ENCODE measurements at places on chromosomes 1 and 21.

DNA sequence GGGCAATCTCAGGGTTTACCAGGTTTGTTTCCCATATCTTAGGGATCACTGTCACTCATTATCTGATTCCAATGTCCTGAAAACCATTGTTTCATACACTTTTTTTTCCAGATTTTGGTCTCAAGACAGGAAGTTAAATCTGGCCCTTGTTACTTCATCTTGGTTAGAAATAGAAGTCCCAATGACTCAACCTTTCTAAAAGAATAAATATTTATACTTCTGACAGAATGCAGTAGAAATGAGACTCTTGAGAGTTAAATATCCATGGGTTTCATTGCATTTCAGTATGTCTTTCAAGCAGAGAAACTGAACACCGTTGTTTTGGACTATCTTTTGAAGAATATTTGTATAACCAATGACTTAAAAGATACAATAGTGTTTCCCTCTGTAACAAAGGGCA, 19.8 kb upstream of the VCAM1 start:
- DNase-seq = no peak

DNA sequence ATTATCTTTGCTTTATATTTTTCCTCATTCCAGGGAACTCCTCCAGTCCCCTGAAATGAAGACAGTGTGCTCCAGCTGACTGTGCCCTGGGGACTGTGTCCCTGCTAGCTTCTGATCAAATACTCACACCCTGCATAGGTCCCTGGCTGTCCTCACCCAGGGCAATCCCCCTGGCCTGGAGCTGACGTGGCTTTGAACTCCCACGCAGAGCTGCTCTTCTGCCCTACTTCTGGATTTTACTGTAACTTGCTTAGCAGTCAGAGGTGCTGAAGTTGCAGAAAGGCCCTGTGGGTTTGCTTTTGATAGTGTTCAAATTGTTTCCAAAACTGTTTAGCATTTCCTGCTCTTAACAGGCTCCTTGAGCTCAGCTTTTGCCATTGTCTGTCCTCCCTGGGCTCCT, 186.5 kb downstream of the FASLG start:
- DNase-seq = no peak

DNA sequence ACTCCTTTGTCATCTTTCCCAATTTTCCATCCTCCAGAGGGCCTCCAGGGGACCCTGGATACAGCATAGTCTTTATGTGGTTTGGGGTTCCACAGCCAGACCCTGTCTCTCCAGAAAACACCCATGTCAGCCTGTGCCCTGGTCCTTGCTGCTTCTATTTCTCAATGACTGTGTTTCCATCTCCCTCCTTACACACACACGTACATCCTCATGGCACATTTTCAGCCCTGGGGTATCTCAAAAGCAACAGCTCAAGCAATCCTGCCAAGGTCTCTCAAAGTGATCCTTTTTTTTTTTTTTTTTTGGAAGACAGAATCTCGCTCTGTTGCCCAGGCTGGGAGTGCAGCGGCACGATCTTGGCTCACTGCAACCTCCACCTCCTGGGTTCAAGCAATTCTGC, 22.3 kb downstream of the QSOX1 start:
- DNase-seq = no peak

DNA sequence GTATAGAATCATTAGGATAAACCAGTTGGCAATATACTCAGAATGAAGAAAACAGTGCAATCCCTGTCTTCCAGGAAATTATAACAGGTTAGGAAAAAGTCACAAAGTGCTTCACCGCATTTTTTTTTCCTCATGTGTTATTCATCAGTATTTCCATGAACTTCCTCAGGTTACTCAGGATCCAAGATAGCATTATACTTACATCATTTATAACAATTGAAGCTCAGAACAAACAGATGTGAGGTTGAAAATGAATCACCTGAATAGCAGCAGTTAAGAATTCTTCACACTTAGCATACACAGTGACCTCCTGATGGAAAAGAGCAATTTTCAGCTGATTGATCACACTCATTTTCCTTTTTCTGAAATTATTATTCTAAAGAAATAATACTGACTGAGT, 1040.7 kb upstream of the B3GALT2 start:
- DNase-seq = no peak

DNA sequence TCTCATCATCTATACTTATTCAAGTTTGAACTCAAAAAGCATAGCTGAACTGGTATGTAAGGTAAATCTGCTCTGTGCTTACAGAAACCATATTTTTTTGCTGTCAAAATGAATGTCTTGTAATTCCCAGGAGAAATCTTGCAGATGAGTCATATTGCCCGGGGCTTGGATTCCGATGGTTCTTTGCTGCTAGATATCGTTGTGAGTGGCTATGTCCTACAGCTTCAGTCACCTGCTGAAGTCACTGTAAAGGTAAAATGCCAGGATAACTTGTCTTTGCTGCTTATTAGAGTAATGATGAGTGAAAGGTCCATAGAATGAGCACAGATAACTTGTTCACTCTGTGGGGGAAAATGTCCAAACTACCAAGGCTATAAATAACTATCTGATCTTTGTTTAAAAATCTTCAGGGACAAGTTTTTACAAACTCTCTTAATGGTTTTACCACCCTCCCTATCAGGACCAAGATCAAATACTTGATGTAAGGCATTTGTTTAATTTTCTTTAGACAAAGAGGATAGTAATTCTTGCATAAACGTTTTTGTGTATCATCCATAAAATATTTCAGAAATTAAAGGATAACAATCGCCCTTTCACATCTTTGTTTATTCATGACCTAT, 222.3 kb downstream of the TPR start:
- no peak for DNase-seq

- no peak for DNase-seq
Measured at GRCh38 chr1:16088351-16088911, 15.0 kb upstream of the FAM131C start.

- DNase-seq = no peak
Measured at GRCh38 chr1:231057410-231057809, 17.4 kb upstream of the FAM89A start.

DNA sequence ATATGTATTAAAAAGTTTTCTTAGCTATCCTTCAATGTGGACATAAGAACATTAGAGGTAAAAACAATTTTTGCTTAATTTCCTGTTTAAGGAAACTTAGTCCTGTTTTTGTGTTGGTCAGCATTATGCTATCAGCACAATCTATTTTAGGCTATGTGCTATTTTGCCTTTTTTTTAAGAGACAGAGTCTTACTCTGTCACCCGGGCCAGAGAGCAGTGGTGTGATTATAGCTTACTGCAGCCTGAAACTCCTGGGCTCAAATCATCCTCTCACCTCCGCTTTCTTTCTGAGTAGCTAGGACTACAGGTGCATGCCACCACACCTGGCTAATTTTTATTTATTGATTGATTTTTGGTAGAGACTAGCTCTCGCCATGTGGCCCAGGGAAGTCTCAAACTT, 199.1 kb upstream of the TMPRSS15 start:
- no peak for DNase-seq

GRCh38 chr1:172581273-172581672, 48.3 kb downstream of the SUCO start:
- DNase-seq = no peak

GRCh38 chr21:27371975-27372331, 405.1 kb upstream of the ADAMTS5 start:
- DNase-seq = no peak

DNA sequence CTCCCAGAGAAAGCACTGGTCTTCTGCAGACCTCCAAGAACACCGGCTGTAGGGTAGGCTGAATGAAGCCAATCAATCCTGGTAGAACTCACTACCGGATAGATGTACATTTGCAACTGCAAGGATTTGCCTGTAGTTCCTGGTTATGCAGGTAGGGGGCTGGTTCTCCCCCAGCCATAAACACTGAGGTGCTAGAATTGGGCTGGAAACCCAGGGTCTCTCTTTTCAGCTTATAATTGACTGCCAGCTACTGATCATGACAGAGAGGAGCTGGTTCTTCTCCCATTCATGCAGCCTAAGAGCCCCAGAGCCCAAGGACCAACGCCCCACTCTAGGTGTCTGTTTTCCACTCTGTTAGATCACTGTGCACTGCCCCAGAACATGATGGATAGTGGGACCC, 21.5 kb upstream of the MTARC2 start:
- DNase-seq = no peak

DNA sequence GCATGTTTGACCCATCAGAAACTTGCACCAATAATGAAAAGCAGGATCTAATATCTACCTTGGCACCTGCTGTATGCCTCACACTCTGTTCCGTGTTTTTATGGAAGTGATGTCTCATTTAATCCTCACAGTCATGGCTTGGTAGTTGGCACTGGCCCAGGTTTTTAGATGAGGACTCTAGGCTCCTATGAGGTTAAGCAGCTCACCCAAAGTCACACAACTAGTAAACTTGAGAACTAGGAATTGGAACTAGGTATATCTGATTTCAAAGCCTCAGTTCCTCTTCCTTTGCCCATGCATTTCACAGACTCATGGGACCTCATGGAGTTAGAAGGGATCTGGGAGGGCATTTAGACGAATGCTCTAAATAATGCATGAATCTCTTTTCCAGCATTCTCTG, 21.3 kb upstream of the TARBP1 start:
- no peak for DNase-seq

DNA sequence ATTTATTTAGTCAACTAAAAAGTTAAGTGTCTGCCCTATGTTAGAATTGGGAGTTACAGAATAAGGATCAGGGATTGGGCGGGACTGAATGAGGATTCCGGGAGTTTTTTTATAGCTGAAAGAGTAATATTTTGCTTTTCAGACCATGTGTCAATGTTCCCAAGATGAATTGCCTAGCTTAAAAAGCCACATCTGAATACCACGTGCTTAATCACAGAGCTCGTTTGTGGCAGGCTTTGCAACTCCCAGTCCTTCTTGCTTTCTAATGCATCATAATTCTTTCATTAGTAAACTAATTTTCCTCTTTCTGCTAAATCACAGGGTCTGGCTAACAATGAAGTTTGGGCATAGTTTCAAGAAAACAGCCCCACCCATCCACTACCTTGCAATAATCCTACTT, 4.2 kb upstream of the BCL10 start:
- DNase-seq = no peak

DNA sequence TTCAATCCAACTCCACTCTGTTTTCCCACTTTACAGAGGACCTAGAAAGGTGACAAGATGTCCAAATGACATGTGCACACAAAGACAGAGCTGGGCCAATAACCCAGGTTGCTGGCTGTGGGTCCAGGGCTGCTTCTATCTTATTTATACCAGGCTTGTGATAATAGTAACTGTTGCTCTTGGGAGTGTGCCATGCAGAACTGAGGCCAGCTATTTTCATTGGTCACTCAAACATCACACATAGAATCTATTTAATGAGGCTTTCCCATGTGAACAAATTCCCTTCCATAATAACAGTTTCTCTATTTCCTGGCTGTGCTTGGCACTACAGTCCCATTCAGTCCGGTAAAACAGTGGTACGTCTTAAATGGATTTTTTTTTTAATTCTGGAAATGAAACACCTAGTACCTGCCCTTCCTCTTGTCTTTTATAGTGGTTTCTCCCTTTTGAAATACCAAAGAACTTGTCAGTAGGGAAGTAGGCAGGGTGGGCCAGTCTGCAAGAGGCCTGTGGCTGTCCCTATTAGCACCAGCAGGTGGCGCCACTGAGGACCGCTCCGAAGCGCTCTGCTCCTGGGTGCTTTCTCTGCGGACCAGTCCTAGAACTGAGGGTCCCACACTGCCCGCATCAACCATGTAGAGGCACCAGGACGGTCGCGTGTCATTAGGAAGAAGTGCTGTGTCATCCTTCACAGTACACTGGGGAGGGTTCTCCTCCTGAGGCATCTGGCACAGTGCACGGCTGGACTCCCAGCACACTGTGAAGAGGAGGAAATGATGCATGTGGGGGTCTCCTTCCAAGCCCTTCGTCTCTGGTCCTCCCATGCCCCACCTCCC, 52.1 kb downstream of the GPR161 start:
- peak; percentile 42 for DNase-seq

DNA sequence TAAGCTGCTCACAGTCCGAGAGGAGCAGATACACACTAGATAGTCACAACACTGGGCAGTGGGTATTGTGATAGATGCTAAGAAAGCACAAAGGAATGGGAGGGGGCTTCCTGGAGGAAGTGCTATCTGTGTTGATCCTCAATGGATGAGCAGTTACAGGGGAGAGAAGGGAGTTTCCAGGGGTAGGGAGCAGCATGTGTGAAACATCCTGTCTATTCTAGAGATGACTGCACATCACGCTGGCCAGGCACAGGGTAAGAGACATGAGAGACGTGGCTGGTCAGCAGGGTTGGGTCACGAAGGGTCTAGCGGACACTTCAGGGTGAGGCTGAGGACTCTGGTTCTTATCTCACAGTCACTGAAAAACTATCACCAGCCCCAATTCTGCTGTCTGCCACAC, 235.2 kb downstream of the TRABD2B start:
- DNase-seq = no peak

- no peak for DNase-seq
Measured at GRCh38 chr1:234570329-234571120, 39.5 kb downstream of the IRF2BP2 start.

DNA sequence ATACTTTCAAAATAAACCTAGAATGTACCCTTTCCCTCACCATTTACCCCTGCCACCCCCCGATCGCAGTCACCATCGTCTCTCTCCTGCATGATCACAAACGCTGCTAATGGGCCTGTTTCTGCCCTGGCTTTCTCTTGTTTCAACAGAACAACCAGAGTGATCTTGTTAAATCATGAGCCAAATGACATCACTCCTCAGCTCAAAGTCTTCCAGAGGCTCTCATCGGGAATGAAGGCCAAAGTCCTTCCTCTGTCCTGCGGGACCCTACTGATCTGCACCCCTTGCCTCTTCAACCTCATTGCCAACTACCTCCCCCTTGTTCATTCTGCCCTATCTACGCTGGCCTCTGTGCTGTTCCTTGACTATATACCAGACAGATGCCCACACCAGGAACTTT, 39.4 kb upstream of the PTGFRN start:
- DNase-seq = no peak

DNA sequence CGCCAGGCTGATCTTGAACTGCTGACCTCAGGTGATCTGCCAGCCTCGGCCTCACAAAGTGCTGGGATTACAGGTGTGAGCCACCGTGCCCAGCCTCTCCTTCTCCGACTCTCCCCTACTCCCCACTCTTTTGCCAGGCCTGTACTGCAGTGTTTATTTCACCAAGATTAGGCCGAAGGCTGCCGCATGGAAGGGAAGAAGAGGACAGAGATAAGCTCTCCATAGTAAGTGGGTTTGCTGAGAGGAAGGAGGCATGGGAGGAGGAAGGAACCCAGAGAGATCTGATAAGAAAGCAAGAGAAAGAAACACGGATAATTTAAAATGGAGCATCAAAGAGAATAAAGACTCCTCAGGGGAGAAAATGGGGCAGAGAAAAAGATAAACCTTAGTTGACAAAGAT, 8.7 kb downstream of the PTCH2 start:
- no peak for DNase-seq

GRCh38 chr1:110207831-110208230, 2.3 kb upstream of the KCNC4 start:
- peak; percentile 74 for DNase-seq
